Hematopoietic multipotent progenitor cell treated with erythropoietin and hydrocortisone succinate and interleukin-3 and kit ligand, for 8 days (in vitro differentiated cells): ENCODE measurements at places on chromosomes 3 and 15.

GRCh38 chr3:13825311-13825579, 54.6 kb downstream of the WNT7A start:
- DNase-seq, result no peak

DNA sequence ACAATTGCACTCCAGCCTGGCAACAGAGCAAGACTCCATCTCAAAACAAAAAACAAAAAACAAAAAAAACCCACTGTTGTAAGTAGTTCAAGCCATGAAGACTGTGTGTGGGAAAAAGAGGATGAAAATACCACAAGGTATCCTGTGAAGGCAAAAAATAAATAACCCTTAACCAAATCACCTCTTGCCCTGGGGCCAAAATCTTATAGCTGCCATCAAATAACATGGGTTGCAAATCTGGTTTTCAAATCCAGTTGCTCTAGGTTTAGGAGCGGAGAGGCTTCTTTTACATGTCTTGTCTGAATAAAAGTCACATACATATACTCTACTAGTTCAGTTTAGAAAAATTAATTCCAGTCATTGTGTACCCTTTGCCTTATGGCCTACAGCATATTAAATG, 87.0 kb upstream of the STT3B start:
- DNase-seq, result no peak

- no peak for DNase-seq
Observed at GRCh38 chr3:76372497-76372896, 587.1 kb upstream of the ZNF717 start.

DNA sequence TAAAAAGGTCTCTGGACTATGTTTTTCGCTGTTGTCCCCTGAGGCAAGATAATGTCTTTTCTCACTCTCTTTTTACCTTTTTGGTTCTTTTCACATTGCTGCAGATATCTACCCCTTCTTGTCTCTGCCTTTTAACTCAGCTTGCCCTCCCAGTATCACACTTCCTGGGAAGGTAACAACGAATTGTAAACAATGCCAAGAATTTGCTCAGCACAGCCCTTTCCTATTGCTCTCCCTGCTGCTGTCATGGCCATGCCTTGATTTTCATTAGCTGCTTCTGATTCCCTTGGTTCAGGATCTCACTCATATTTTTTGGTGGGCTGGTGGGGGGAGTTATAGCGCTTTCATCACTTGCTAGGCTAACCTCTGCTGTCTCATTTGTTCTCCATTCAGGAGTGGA, 123.1 kb upstream of the DPH6 start:
- DNase-seq, result no peak

DNA sequence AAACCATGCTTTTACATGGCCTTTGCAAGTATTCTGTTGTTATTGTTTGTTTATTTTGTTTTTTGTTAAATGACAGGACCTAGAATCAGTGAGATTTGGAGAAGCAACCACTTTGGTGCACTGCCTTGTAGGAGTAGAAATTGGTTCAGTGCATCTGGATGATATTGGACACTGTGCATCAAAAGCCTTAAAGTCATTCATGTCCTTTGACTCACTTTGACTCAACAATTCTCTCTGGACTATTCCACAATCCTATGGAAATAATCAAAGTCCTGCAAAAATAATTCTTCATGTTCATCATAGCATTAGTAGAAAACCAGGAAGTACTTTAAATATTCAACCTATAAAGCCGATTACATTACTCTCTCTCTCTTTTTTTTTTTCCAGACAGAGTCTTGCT, 224.8 kb downstream of the ABHD5 start:
- DNase-seq, result no peak

DNA sequence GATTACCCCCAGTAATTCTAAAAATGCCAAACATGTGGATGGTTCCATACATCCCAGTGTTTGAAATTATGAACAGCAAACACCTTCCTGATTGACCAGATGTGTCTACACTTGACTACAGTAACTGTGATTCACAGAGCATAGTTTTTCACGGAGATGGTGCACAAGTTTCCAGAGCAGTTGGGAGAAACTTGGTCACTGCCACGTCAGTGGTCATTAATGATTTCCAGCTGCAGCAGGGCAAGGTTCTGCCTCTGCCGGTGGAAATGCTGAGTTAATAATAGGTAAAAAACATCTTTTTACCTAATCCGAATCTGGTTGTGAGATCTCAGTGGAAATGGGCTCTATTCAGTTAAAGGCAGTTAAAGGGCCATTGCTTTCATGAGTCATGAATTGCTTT, 154.1 kb upstream of the FEZF2 start:
- DNase-seq, result no peak

GRCh38 chr3:173902871-173903270, 505.3 kb downstream of the NLGN1 start:
- DNase-seq, result no peak

GRCh38 chr3:150278843-150279381, 129.2 kb upstream of the TSC22D2 start:
- no peak for DNase-seq

GRCh38 chr3:142656575-142656974, 60.4 kb downstream of the PLS1 start:
- DNase-seq, result no peak

GRCh38 chr3:100993309-100993708, at the start of gene ABI3BP:
Gene ABI3BP, minus strand, starts transcription at chr3:100993421. Its CDS starts 37 bp downstream, at chr3:100993384.
- DNase-seq, result peak; percentile 9

- no peak for DNase-seq
Observed at GRCh38 chr15:74319596-74320351, 47.7 kb downstream of the CYP11A1 start.
